IPS DF 19.7 (cell line): ENCODE measurements at places on chromosomes 7 and 10.

GRCh38 chr10:1217237-1217587 lies 161.0 kb downstream of the WDR37 start:
- no peak for DNase-seq

GRCh38 chr10:78756604-78757343 lies 312.0 kb upstream of the ZMIZ1 start:
- no peak for DNase-seq

- DNase-seq: no peak
Measured at GRCh38 chr7:14503623-14504022, 398.9 kb downstream of the DGKB start.

DNA sequence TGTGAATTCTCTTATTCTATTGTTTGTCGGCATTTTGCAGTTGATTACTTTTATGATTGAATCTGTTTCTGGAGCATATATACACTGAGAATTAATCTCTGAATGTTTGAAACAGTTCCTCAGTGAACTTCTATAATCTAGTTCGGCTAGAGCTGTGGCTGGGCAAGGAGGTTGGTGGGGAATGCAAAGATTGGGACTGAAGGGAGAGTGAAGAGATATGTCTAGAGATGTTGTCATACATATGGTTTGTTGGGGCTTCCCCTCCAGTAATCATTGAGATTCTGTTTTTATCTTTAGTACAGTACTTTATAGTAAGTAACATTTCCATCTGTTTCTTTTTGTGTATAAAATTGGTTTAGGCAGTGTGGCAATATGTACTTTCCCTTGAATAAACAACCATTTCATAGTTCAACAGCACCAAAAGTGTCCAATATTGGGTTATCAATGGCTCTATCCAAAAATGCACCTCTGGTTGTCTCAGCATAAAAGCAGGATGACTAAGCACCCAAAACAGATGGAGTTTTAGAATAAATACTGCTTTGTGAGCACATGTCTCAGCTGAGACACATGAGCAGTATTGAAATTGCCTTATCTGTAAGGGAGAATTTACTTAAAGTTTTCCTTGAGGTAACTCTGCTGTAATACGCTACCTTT lies 36.7 kb downstream of the WAC start:
- no peak for DNase-seq

- no peak for DNase-seq
Measured at GRCh38 chr7:128030654-128031611, at the start of gene LRRC4. Gene LRRC4, minus strand, starts transcription at chr7:128031437. Its CDS starts 797 bp downstream, at chr7:128030640.
